Activated T-helper 1 cell treated with anti-CD3 and anti-CD28 coated beads, Interleukin-12 subunit alpha, Interleukin-12 subunit beta, Interleukin-2, Interleukin-4 antibody, amounts not matched to agents 30 ng/mL and 10 ng/mL and 1 ng/mL, durations not matched to agents 14 hours and 24 hours and 36 hours (primary cell): ENCODE measurements at places on chromosomes 2 and 18. TPM values are rescaled to one million over a fixed set of nuclear protein-coding genes. Genes with fewer than 3 reads are reported as not detected.

Gene MTCL1
- total RNA-seq: 0.20 and 0.80 TPM in 2 replicates

Gene COL3A1
- total RNA-seq: 0.13 TPM in 1 of 2 replicates, not detected in the other

DNA sequence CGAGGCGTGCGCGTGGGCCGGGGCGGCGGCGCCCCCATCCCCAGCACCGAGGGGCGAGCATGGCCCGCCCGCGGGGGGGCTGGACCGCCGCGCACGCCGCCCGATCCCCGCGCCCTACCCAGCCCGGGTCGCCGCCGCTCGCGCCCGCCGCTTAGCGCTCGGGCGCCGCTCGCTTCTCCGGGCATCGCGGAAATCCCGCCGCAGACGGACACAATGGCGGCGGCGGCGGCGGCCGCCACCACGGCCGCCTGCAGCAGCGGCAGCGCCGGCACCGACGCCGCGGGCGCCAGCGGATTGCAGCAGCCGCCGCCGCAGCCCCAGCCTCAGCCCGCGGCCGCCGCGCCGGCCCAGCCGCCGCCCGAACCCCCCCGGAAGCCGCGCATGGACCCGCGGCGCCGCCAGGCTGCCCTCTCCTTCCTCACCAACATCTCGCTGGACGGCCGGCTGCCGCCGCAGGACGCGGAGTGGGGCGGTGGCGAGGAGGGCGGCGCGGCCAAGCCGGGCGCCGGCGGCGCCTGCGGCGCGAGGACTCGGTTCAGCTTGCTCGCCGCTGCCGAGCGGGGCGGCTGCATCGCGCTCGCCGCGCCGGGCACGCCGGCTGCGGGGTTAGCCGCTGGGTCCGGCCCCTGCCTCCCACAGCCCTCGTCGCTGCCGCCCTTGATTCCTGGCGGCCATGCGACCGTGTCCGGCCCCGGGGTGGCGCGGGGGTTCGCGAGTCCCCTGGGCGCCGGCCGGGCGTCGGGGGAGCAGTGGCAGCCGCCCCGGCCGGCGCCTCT, 453 bp downstream of the CABLES1 start:
- DNase-seq: no peak

Gene MPHOSPH10
- 67.5 and 68.8 TPM in 2 replicates for total RNA-seq

Gene SERPINB11
- not detected in 2 replicates for total RNA-seq

Gene REG1B
- total RNA-seq: not detected in 2 replicates

DNA sequence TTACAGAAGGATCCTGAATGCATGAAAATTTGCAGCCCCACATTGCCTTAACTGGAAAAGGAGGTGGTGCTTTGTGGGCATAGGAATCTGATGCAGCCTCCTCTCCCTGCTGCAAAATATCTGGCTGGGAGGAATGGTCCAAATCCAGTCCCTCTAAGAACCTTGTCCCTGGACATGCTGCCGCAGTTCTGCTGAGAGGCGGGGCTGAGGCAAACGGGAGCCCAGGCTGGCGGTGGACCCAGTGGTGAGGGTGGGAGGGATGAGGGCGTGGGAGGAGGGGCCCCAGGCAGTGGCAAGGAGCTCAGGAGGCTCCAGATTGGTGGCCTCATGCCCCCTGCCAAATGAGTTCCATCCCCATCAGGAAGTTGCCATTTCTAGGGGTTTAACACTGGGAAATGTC, 36.2 kb downstream of the ZAP70 start:
- no peak for DNase-seq

Gene ESPNL
- 0.05 and 0.20 TPM in 2 replicates for total RNA-seq

- DNase-seq: no peak
Observed at GRCh38 chr2:29377788-29378187, 262.6 kb downstream of the CLIP4 start.

GRCh38 chr18:60984510-60984909, 348.7 kb upstream of the CDH20 start:
- DNase-seq: no peak

DNA sequence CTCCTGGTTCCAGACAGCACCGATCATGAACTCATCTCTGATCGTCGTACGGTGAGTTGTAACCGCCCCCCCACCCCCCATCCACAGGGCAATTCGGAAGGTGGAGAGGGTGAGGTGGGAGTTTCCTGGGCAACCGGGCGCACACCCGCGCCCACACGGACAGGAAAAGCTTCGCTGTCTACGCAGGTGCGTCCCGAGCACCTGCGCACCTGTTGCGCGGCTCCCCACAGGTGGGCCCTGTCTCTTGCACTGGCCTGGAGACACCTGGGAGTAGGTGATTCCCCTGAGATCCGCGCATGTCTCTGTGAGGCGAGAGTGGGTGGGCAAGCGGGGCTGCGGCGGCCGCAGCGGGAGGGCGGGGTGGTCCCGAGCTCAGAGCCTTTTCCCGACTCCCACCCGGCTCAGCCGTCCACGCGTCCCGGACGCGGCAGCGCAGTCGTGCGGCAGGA, 459 bp upstream of the ATP6V1C2 start:
- no peak for DNase-seq

DNA sequence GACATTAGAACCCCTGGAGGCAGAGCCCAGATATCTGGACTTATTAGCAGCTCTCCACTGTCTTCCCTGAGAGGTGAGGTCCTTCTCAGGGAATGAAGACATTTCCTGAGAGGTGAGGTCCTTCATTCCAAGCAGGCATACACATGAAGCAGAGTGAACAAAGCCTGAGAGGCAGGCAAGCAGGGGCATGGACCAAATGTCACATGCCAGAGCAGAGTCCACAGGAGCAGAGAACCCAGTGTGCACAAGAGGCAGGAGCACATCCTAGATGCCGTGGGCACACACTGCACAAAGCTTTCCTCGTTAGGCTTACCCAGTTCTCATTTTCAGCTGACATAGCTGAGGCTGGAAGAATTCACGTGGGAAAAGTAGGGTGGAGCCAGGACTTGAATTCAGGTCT, 759.9 kb upstream of the HS6ST1 start:
- no peak for DNase-seq

DNA sequence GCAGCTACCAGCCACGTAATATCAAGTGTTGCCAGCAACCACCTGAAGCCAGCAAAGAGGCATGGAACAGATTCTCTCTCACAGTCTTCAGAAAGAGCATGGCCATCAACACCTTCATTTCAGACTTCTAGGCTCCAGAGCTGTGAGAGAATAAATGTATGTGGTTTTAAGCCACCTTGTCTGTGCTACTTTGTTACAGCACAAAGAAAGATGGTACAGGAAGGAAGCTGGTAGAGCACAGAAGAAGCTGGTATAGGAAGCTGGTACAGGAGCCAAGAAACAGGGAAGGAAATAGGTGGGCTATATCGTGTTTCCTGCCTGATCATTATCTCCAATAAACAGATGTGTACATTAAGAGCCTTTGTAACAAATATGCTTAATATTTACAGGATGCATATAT, 217.4 kb downstream of the DPP10 start:
- no peak for DNase-seq

DNA sequence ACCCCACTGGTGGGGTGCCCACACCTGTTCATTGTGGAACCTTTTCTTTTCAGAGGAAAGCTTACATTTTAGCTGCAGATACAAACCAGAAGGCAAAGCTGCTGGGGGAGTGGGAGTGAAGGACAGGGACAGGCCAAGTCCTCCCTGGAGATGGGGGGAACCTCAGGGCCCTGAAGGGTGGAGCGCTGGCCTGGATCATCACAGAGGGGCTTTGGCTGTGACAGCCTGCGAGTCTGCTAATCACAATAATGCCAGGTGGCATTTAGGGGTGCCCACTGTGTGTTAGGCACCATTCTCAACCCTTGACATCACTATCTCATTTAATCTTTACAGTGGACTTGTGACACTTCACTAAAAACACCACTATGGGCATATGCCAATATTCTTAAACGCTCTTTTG, 27.4 kb downstream of the KCTD1 start:
- DNase-seq: no peak

GRCh38 chr2:197813093-197813787, 8.8 kb downstream of the PLCL1 start:
- no peak for DNase-seq

Gene C2orf80
- not detected in 2 replicates for total RNA-seq

DNA sequence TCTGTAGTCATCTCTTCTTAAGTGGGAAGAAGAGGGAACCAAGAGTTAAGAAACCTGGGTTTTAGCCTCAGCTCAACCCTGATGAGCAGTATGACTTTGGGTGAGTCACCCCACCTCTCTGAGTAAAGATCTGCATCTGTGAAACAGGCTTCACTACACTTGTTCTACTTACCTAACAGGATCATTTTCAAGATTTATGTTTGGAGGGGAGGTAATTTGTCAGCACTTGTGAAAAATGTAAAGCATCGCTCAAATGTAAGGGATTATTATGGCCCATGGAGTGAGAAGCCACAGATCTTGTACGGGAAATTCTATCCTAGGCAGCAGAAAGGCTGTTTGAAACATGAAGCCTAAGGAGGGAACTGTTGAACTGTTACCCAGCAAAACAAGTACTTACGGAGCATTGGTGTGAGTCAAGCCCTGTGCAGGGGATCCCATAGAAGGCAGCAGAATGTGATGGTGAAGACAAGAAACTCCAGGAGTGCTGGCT, 160.6 kb downstream of the PRKCE start:
- DNase-seq: no peak
